H1 (cell line): ENCODE measurements at places on chromosomes 2 and 18.

- no peak for DNase-seq
These were observed 19.1 kb upstream of the GPR55 start for GRCh38 chr2:230944123-230944653.

- no peak for DNase-seq
These were observed 766 bp downstream of the MFF start for GRCh38 chr2:227325839-227326195.

GRCh38 chr2:142724713-142725349, 152.6 kb upstream of the KYNU start:
- no peak for DNase-seq

- no peak for DNase-seq
These were observed 209.5 kb downstream of the UBE2E3 start for GRCh38 chr2:181189951-181190350.

DNA sequence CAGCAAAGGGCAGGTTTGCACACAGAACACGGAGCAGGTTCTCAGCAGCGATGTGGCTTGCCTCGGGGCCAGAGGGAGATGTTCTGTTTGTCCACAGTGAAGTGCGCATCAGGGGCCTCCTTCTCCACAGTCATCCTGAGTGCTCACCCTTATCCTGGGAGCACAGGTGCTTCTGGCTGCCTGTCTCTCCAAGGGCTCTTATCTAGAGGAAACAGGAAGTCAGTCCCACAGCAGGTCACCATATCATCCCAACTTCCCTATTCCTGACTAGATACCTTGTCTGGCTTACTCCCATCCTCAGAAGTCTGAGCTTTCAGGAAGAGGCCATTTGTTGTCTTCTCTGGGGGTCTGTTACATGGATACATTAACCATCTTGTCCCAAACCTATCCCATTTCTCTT, at the start of gene CD207:
Gene CD207 (minus strand): TSS at position 174 of the 400 bp plus-strand sequence. CDS start 40 bp downstream, at position 134.
- no peak for DNase-seq

DNA sequence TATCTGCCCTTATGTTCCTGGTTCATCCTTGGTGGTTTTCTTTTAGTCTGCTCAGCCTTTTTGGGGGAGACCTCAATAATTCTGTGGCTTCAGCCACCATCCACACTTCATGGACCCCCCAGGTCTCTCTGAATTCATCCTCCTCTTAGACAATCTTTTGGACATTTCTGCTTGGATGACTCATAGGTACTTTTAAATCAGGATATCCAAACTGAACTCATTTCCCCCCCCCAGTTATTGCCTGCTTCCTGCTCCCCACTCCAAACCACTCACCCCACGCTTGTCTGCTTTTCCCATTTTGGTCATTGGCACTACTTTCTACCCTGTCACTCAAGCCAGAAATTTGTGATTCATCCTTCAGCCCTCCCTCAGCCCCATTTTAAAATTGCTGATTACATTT, 78.5 kb downstream of the TANC1 start:
- no peak for DNase-seq

- no peak for DNase-seq
These were observed 412.1 kb upstream of the TRIB2 start for GRCh38 chr2:12304564-12305171.

- DNase-seq = no peak
These were observed 135.0 kb downstream of the WDSUB1 start for GRCh38 chr2:159151198-159152127.

DNA sequence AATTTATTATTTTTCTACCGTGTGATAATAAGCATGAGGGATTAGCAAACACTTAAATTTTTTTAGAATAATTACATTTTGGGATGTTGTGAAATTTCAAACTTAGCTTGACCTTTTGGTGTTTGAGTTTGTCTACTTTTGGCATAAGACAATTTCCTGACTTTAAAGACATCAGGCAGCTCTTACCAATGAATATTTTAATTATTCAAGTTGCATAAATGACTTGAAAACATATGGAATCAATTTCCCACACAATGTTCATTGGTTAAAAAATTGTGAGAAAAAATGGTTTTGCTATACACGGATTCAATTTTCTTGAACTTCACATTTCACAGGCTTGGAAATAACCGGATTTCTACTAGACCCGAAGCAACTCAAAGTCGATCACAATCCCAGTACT, 243.4 kb downstream of the IKZF2 start:
- no peak for DNase-seq

- no peak for DNase-seq
These were observed 268.3 kb downstream of the PLCL1 start for GRCh38 chr2:198072655-198073054.

DNA sequence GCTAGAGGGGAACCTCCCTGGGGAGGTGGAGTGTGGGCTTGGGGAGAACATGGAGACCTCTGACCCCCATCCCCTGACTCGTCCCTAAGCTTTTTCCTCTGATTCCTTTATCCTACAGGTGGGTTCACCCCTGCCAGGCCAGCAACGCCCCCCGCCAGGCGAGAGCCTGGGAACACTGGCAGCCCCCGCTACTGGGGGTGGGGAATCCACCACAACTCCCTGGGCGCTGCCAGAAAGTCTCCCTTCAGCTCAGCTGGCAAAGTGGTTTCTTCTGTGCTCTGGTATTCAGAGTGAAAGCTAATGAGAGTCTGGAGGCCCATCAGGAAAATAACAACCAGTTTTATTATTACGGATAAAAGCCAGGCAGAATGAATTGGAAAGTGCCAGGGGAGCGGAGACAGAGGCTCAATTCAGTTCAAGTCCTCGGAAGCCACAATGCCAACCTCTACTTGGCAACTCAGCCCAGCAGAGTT, 2.8 kb downstream of the DIPK1C start:
- DNase-seq = no peak

DNA sequence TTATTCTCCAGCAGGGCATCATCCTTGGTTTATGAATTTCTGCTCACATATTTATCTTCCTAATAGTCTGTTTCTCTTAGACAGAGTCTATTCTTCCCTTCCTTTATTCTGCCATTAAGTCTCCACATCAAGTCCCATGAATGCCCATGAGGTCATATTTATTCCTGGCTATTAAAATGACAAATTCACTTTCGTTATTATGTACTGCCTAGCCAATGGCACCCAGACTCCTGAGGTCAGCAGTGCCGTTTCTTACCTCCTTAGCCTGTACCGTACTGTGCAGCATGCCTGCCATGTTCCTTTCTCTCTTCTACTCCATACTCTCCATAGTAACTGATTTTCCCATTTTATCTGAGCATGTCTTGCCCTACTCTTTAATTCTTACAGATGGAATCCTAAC, 82.3 kb upstream of the SPTBN1 start:
- DNase-seq = no peak

DNA sequence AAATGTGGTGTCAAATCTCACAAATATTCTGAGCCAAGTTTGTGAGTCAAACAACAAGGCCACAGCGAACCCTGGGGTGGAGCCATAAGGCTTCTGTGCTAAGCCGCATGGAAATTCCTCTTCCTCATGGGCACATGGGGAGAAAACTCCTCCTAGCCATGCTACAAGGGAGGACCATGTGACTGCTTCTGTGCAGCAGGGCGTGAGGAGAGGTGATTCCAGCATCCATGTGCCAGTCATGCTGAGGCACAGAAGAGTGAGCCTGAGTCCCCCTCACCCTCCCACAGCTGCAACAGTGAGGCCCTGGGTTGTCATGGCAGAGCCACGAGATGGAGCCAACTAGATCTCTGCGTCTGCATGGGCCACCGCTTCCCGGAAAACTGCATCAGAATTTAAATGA, 488.8 kb upstream of the RAB6C start:
- no peak for DNase-seq

DNA sequence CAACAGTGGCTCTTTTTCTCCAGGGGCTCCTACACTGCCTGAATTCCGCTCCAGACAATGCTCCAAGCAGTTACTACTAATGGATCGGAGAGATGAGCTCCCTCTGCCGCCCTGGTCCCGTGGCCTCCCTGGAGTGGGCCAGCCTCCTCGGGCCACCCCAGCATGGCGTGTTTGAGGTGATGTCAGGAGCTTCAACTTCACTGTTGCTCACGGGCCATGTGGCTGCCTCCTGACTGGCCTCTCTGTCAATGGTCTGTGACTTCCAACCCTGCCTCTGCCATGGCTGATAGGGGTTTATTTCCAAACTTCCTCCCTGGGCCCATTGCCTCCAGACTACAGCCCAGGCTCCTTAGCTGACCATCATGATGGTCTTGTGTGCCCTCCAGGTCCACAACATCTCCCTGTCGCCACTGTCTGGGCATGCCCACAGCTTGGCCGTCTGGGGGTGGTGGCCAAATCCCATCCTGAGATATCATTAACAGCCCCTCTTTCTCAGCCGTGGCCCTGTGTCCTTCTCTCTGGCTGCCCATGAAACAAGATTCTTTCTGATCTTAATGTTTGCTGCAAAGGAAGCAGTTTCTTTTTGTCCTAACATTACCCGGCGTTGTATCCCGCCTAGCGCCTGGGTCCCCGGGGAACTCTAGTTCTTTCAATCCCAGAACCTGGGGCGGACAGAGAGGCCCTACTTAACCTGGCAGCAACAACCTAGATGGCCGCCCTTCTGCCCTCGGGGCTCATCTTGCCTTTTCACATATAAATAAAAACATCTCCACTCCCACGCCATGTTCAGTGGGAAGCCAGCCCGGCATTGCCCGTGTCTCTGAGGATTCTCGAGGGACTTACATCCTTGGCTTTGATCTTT, 38.1 kb downstream of the ATOH8 start:
- DNase-seq = no peak

- DNase-seq = no peak
These were observed 256.7 kb upstream of the RBBP8 start for GRCh38 chr18:22676423-22676822.

DNA sequence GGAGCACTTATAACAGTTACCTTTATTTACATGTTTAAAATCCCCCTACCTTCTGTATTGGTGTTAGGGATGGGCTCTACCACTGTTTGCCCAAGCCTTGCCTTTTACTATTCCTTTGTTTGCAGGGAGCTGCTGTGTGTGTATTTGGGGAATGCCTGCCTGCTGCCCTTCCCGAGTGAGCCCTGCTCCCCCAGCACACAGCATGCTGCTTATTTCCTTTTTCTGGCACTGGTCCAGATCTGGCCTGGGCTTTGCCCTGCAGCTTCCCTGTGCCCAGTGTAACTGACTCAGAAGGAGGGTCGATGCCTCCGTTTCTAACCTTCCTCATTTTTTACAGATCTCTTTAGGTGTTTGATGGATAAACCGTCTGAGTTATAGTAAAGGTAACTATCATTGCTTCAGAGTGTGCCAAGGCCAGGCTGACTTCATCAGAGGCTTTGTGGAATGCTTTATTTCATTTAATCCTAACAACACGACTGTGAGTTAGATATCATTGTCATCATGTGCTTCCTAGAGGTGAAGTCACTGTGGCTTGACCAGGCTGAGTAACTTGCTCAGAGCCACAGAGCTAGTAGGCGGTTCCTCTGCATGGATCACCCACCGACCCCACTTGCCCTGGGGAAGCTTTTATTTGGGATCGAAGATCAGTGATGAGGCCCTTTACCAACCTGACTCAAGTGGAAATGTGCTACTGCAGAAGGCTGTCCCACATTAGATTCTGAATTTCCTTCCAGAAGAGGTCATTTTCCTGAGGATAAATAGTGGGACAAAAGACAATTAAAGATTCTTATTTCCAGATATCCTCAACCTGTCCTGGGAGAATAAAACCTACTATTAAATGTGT, 238.8 kb downstream of the ZNF407 start:
- DNase-seq = no peak

DNA sequence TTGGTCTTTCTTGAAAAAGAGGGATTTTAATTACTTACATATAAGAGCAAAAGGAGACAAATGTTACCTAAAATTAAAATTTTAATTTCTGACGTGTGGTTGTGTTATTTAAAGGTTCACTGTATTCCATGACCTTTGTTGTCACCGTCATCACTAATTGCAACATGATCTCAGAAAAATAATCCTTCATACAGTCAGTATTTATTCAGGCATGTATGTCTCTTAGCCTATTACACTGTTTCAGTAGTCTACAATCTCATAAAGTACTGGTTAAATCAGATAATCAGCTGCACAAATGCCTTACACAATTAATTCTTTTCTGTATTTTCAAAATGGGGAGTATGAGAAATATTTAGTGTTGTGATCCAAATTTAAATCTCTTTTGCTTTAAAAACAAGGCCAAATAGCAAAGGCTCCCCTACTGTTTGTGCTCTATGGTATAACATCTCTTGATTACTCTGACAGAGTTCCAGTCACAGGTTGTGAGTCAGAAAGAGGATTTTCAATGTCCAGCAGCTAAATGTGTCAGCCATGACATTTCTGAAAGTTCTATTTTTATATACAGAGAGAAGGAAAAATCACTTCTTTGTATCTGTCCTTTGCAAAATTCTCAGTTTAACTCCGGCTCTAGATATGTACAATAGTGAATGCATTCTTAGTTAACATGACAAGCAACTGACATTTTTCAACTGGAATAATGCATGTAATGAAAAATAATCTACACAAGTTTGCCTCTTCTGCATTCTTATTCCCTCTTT, 184.0 kb downstream of the FIGN start:
- DNase-seq = no peak

- DNase-seq = no peak
These were observed 91.3 kb downstream of the DPP4 start for GRCh38 chr2:161982548-161983330.

- no peak for DNase-seq
These were observed 124.8 kb downstream of the DTNB start for GRCh38 chr2:25548601-25549000.

GRCh38 chr2:218908721-218909619, 28.3 kb downstream of the WNT10A start:
- peak; percentile 89 for DNase-seq

GRCh38 chr2:152100961-152101360, 2.1 kb upstream of the CACNB4 start:
- DNase-seq = no peak

GRCh38 chr18:56067969-56068671, 480.1 kb upstream of the TCF4 start:
- no peak for DNase-seq

DNA sequence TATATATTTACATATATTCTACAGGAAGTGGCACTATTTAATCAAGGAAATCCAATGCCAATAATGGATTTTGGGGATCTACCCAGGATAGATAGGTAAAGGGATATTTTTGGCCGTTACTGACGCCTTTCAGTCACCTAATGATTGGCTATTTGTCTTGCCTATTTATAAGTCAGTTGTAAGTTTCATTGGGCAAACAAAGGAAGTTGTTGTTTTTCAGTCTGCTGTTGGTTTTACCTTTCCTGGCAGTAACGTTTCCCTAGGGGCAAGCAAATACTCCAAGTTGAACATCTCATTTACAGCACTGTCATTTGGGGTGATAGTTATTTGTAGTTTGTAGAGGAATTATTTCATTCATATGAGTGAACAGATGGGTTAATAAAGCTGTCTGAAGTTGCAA, 17.0 kb upstream of the LANCL1 start:
- DNase-seq = no peak

DNA sequence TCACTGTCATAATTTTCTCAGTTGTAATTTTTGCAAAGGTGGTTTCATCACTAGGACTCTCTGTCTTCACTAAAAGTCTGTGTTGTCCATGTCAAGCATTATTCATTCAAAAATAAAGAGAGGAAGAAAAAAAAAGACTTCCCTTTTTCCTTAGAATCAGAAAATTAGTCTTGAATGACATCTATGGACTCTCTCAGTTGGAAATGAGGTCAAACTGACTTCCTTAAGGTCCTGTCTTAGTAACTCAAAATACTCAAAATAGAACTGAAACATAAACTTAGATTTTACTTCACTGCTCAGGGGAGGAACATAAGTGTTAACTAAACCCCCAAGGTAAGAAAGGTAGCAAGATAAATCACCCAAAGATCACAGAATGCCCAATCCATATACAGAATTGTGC, 2.2 kb upstream of the ZNF407 start:
- DNase-seq = no peak
